ENCODE measurements at places on chromosomes 5 and 9.

DNA sequence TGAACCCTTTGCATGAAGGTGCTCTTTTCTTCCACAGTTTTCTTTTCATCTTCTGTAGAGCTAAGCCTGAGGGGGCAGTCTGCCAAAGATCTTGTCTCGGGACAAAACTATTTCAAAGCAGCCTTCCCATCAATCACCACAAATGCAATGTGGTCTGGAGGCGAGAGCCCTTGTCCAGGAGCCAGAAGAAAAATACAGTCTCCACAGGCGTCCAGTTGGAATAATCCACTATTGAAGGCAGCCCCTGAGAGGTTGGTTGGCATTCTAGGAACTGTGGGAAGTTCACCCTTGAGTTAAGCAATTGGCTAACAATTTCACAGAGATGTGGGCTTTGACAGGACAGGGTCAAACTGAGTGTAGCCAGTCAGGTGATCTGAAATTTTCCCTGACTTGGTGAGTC lies 72.0 kb downstream of the SEMA6A start:
- no peak for DNase-seq

DNA sequence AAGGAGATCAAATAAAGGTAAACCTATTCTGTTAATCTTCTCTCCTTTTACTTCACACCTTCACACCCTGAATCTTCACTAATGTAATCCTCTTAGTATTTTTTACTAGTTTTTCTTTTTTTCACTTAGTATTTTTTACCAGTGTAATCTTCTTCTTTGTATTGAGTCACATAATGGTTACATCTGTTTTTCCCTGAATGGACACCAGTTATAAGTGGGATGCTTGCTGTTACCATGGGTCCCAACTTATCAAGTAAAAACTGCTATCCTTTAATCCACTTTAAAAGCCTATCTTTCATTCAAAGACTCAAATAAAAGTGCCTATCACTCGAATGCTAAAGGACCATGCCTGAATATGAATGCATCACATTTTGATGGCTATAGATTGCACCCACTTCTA lies 15.1 kb downstream of the ZFAND5 start:
- no peak for DNase-seq

GRCh38 chr5:93746406-93747056 lies 5.1 kb upstream of the POU5F2 start:
- DNase-seq, result no peak

- DNase-seq, result no peak
These were observed 173.9 kb upstream of the TNC start for GRCh38 chr9:115291841-115292240.

- DNase-seq, result no peak
These were observed 14.7 kb upstream of the SLC9A3 start for GRCh38 chr5:538801-539468.
